Renal pelvis (tissue), 12 donors: ENCODE measurements at places on chromosomes 16 and 17. TPM values are rescaled to one million over a fixed set of nuclear protein-coding genes. Genes with fewer than 3 reads are reported as not detected.

DNA sequence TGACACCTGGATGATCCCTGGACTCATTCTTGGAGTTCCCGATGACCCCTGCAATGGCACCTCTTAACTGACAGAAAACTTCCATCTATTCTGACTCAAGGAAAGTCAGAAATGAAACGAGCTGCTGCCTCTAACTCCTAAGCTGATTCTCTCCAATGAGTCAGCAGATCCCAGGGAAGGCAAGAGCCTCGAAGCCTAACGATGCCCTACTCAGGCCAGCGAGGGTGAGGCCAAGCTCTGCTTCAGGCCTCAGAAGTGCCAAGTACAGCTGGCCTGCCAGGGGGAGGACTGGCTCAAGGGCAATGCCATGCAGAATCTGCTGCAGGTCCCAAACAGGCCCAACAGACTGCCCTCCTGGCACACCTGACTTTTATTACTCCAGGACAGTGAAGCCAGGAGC lies 36.3 kb downstream of the PLXDC1 start:
- DNase-seq = no peak

The SLC35G6 gene
- 0.67 TPM for polyA plus RNA-seq

The CXCL16 gene
- polyA plus RNA-seq = 16.1 TPM

GRCh38 chr16:84950906-84951305 lies 60.4 kb downstream of the ZDHHC7 start:
- DNase-seq = no peak

GRCh38 chr16:85149776-85150175 lies 37.5 kb upstream of the CIBAR2 start:
- DNase-seq = no peak

- DNase-seq = no peak
Observed at GRCh38 chr17:8953156-8953885, 12.2 kb downstream of the PIK3R5 start.

The XAF1 gene
- polyA plus RNA-seq = 25.5 TPM

DNA sequence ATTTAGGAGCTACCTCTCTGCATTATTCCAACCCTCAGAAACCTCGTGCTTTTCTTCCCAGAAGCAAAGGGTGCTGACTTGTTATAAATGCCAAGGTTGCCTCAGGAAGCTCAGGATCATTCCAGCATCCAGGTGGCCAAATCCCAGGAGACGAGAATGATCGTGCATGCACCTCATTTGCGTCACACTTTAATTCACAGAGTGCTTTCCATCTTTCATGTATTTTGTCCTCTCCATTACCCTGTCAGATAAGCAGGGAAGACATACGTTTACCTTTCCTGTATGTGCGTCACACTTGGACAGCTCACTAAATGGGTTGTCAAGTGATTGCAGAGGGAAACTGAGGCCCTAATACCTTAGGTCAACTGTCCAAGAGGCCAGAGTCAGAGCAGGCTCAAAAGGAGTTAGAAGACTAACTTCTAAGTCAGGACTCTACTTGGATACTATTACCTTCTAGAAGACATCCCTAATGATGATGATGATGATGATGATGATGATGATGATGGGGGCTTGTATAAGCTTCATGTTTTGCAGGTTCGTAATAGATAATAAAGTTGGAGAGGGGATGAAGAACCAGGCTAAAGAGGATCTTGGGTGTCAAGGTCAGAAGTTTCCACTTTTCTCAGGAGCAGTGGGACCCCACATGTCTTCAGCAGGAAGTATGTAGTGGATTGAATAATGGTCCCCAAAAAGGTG lies 150.6 kb upstream of the TNRC6C start:
- no peak for DNase-seq

The TEKT1 gene
- 0.71 TPM for polyA plus RNA-seq

GRCh38 chr16:86026916-86027315 lies 128.0 kb downstream of the IRF8 start:
- no peak for DNase-seq
